Stimulated activated naive B cell treated with anti-CD40 and anti-IgM and Interleukin-4, amounts not matched to agents 10 μg/mL and 1 μg/mL and 100 μg/mL, for 72 hours (primary cell): ENCODE measurements at places on chromosomes 5 and 9.

DNA sequence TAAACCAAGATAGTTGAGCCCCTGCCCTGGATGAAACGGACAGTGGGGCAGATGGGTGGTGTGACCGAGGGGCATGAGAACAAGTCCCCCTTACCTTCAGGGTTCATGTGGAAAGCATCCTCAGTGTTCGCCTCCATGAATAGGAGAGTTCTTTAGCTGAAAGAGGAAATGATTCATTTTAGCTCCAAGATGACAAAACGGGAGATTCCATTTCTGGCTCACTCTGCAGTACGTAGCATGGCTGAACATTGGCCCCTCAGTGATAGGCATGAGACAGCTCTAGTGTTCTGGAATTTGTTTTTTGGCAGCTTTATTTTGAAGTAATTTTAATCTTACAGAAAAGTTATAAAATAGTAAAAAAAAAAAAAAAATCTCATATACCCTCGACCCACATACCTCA is 70.2 kb upstream of the AGXT2 start:
- no peak for DNase-seq

GRCh38 chr9:92506184-92506857 is 24.0 kb upstream of the ASPN start:
- no peak for DNase-seq

DNA sequence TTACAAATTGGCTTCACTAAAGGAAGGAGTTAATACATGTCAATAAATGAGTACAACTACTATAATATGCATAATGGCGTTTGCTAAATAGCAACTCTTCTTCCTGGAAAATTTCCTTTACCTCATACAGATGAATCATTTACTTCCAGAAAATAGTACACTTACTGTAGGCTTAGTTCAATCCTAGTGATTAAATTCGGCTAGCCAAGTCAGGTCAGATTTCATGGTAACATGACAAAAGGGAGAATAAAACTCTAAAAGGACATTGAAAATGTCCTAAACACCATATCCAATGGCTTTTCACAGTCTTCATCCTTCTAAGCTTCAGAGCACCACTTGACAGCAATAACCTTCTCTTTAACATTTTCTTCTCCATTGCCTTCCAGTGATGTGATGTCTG is 42.1 kb upstream of the ZFAND5 start:
- DNase-seq, result no peak

GRCh38 chr9:136690806-136691261 is 3.6 kb upstream of the AGPAT2 start:
- DNase-seq, result no peak

GRCh38 chr5:69364414-69364813 is 4.9 kb downstream of the AK6 start:
- no peak for DNase-seq

DNA sequence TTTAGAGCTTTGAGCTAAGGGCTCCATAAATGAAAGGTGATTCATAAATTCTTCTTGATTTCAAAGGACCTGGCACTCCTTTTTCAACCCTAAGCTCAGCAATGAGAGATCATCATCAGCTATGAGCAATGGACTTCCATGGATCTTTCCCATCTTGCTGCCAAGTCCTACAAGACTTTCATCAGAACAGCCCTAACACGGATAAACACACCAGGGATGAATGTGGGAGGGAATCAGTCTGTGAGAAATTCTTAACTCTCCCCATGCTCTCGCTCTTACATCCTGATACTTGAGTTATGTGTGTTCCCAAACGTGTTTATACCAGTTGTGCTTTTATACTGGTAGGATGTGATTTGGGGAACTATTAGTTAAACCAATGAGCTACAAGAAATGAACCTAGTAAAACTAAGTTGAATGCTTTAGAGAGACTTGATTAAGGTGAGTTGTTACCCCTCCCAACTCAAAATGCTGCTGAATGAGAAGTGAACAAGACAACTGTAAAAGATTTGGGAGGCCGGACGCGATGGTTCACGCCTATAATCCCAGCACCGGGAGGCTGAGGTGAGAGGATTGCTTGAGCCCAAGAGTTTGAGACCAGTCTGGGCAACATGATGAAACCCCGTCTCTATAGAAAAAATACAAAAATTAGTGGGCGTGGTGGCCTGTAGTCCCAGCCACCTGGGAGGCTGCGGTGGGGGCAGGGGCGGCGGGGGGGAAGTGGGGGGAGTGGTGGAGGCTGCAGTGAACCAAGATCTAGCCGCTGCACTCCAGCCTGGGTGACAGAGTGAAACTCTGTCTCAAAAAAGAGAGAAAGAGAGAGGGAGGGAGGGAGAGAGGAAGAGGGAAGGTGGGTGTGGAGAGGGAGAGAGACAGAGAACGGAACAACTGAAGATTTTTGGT is 5.2 kb upstream of the RPL26L1 start:
- no peak for DNase-seq

DNA sequence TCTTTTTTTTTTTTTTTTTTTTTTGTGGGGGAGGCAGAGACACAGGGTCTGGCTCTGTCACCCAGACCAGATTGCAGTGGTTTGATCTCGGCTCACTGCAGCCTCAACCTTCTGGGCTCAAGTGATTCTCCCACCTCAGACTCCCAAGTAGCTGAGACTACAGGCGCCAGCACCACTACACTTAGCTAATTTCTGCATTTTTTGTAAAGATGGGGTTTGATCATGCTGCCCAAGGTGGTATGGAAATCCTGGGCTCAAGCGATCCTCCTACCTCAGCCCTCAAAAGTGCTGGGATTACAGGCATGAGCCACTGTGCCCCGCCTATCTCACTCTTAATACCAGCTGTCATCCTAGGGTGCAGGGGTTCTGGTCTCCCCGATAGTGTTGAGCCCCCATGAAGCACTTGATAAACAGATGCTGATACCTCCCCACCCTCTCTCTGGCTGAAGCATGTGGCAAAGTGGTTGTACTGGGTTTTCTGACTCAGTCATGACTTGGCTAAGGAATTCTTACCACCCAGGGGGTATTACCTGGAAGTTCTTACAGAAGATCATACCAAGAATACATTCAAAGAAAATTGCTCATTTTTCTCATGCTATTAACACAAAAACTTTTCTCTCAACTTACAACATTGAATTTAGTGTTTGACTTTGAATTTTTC is 110.2 kb upstream of the DAPK1 start:
- DNase-seq, result no peak

DNA sequence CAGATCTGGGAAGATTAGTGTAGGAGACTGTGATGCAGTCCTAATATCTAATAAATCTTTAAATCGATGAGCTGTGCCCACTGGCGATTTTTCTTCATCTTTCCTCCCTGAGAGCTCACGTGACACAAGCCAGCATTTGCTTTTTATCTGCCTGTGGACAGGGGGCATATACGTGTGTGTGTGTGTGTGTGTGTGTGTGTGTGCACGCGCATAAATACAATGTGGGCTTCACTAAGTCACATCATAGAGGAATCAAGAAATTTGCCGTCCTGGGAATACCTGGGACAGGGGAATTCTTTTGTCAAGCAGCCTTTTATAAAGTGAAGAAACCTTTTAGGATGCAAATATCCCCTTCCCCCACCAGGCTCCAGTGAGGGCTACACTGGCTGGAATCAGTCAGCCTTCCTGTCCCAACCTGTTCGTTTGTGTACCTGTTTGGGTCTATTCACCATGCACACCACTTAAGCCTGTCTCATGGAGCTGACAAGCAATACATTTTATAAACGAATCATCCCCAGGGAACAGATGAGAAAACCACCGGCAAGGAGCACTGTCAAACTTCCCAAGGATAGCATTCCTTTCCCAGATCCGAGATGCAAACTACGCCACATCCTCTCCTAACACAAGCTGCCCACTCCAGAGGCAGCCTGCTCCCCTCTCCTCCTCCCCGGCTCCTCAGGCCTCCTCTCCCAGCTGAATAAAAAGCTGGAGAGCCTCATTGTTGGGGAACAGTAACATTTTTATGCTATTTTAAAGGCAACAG is 2.7 kb downstream of the EPB41L4B start:
- DNase-seq, result no peak

- DNase-seq, result no peak
Measured at GRCh38 chr9:23321049-23321448, 505.0 kb downstream of the ELAVL2 start.

- DNase-seq, result no peak
Measured at GRCh38 chr5:114417519-114417918, 55.6 kb downstream of the KCNN2 start.

GRCh38 chr9:22342491-22343217 is 104.0 kb upstream of the DMRTA1 start:
- DNase-seq, result no peak

DNA sequence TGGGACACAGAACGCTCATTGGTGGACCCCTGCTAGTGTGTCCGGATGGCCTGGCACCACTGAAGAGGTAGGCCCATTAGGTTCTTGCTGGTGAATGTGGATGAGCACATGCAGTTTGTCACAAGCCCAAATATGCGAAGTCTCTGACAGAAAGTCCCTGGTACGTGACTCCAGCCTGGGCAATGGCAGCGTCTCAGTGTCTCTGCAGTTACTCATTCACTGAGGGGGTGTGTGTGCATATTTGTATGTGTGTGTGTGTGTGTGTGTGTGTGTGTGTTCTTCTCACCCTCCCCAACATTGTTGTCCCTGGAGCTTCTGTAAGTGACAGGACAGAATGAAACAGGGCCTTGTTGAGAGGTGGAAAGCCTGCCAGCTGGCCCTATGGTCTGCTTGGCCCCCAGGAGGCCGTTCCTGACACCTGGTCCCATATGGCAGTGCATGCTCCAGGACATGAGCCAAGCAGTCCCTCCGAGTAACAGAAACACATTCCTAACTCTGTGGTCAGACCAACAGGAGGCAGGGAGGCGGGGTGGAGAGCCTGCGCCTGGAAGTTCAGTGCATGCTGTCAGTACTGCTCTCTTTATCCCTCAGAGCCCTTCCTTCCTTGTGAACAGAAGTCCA is 169.9 kb downstream of the SLC28A3 start:
- DNase-seq, result no peak

DNA sequence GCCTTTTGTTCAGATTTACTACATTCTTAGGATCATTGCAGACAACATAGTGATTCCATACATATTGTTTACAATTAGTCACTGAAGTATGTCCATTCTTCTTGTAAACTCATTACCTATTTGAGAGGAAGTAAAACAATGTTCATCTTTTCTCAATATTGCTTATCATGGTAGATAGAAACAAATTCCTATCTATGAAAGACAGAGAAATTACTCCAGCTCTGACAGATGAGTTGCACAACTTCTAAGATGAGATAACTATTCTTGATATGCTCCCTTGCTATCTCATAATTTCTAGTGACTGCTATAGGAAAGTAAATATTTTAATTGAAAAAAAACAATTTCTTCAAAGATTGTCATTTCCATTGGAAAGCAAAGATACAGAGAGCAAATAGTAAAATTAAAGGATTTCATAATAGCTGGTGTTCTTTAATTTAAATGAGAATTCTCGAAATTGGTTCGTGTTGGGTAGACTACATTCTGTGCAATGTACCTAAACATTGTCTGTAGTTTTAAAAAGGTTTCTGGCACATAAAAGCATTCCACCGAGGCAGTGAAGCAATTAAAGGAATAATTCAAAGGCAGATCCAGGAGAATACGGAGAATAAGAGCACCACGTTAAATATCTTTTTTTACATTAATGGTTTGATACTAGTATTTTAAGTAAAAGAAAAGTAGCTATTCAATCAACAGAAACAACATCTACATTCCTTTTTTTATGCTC is 1029.1 kb upstream of the ACO1 start:
- DNase-seq, result no peak

GRCh38 chr5:135437796-135438560 is 9.2 kb downstream of the DCANP1 start:
- no peak for DNase-seq

- DNase-seq, result no peak
Measured at GRCh38 chr9:132995879-132996278, 17.4 kb downstream of the GFI1B start.

DNA sequence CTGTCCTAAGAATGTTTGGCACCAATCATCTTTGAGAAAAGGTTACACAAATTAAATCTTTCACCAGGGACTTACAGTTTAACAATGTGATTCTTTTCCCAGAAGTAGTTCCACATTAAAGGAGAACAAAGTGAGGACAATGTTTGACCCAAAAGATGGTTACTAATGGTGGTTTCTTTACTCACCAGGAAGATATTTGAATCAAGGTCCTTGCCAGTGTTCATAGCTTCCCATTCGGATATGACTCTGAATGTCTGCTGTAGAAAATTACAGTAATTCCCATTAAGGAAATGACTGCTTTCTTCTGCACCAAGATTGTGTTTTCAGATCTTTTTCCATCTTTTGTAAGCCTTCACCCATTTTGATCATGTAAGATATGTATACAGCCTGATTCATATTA is 114.6 kb upstream of the ADAMTSL1 start:
- no peak for DNase-seq

GRCh38 chr9:128899566-128900322 is 17.8 kb downstream of the LRRC8A start:
- no peak for DNase-seq

- DNase-seq, result no peak
Measured at GRCh38 chr9:101635473-101635872, 40.7 kb upstream of the PPP3R2 start.

- no peak for DNase-seq
Measured at GRCh38 chr5:60458666-60459065, 241.3 kb downstream of the DEPDC1B start.

- no peak for DNase-seq
Measured at GRCh38 chr5:1333986-1334385, 10.9 kb downstream of the CLPTM1L start.

GRCh38 chr9:114893221-114894010 is 37.0 kb downstream of the TNFSF8 start:
- DNase-seq, result peak; percentile 54

- DNase-seq, result no peak
Measured at GRCh38 chr9:93262537-93263310, 78.8 kb downstream of the WNK2 start.

GRCh38 chr9:33878691-33879366 is 61.9 kb downstream of the UBE2R2 start:
- no peak for DNase-seq

DNA sequence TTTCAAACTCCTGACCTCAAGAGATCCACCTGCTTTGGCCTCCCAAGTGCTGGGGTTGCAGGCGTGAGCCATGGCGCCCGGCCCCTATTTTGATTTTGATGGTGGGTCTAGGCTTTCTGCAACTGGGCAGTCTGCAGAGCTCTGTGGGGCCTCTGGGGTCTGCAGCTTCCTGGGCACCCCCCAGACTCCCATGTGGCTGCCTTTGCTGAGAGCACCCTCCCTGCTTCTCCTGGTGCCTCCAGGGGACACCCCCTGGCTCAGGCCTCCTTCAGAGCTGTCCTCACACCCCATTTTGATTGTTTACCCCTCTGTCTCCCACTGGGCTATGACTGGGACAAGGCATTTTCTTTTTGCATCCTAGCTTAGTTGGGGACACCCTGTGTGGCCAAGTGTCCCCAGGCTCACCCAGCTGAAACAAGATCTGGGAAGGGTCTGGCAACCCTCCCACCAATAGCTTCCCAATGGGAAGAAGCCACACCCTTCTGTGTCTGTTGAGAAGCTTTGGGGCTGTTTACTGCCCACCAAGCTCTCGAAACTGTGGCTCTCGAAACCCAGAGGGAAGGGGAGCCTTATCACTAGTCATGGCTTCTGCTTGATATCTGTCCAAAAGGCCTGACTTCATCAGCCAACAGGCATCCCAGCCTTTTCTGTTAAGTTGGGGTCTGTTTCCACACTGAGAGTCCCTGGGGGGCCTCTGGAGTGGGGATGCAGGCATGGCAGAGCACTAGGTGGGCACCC is 204.4 kb upstream of the IER5L start:
- no peak for DNase-seq
